ENCODE measurements at places on chromosomes 12 and 14.

GRCh38 chr12:54824402-54824801, 29.9 kb upstream of the MUCL1 start:
- DNase-seq: no peak

DNA sequence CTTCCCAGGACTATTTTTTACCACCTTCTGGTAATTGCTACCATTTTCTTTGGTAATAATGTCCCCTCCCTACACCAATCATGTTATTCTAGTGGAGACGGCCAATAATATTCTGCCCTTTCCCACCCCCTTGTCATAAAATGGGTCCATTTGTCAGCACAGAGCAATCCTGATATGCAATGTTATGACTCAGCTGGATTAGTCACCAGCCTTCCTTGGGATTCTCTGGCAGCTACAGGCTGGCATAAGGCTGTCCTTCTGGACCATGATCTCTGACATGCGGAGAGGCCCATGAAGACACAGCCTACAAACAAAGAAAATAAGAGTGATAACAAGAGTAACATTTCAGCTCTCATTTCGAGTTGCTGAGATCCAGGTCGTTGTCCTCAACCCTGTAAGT, 222.0 kb upstream of the CPNE8 start:
- no peak for DNase-seq

- DNase-seq: no peak
These were observed 119.3 kb upstream of the OVCH1 start for GRCh38 chr12:29616664-29617406.

- no peak for DNase-seq
These were observed 241.5 kb downstream of the GXYLT1 start for GRCh38 chr12:41903014-41903708.

- no peak for DNase-seq
These were observed 71.0 kb upstream of the CDKN3 start for GRCh38 chr14:54325766-54326165.

DNA sequence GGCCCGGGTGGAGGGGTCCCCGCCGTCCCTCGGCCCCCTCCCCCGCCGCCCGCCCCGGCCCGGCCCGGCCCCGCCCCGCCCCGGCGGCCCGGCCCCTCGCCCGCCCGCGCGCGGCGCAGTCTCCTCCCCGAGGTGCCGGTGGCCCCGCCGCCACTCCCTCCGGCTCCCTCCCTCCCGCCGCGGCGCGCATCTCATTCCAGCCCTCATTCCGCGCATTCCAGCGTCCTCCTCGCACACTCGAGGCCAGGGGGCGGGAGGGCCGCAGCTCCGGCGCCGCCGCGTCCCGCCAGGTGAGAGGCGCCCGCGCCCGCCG, at the start of gene TEAD4:
TSS of gene TEAD4 (plus strand) at position 206 of the 313 bp plus-strand sequence.
- no peak for DNase-seq

GRCh38 chr14:103555559-103556337, 6.7 kb downstream of the BAG5 start:
- DNase-seq: no peak

GRCh38 chr12:108568338-108569154, 6.2 kb downstream of the ISCU start:
- DNase-seq: peak; percentile 21

GRCh38 chr12:6767353-6768319, 1.5 kb downstream of the PTMS start:
- DNase-seq: no peak

DNA sequence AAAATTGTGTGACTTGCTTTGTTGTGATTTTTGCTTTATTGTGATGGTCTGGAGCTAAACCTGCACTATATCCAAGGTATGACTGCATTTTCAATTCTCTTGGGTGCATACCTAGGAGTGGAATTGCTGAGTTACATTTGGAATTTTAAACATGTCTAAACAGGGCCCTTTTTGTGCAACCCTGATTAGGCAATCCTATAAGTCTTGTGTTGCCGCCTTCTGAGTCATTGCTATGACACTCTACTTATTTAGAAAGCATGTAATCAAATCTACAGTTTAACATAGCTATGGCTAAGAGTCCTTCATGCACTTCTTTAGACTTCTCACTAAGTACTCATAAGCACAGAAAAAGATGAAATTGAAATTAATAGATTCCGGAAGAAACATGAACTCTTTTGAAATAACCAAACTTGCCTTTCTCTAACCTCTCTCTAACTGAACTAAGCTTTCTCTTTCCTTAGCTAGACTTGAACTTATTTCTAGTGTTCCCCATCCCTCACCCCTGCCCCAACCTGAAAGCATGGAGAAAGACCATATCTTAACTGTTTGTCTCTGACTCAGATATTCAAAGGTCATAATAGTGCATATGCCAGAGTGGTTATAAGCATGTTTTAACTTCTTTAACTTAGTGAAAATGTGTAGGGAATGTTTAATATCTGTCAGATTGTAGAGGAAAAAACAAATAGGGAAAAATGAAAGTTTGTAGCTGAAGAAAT, 203.0 kb downstream of the SNAPC1 start:
- no peak for DNase-seq

- DNase-seq: no peak
These were observed 37.6 kb downstream of the MVK start for GRCh38 chr12:109611223-109611622.

DNA sequence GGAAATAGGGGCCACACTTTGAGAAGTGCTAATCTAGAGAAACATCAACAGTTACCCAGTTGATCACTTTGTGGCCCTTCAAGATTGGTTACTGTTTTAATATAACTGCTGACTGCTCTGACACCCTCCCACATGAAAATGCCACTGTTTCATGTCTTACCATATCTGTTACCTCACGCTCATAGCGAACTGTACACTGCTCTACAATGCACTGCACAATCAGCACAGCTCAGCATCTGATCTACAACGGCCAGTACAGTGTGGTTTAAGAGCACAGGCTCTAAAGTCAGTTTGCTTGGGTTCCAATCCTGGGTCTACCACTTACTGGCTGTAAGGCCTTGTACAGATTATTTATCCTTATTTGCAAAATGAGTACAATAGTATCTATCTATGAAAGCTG, 39.1 kb downstream of the SPPL3 start:
- DNase-seq: no peak

GRCh38 chr14:56216626-56217379, 98.6 kb downstream of the PELI2 start:
- DNase-seq: no peak

- no peak for DNase-seq
These were observed 53.8 kb downstream of the VCPKMT start for GRCh38 chr14:50062438-50063085.

GRCh38 chr12:25653487-25654175, 100.5 kb upstream of the LMNTD1 start:
- DNase-seq: no peak

DNA sequence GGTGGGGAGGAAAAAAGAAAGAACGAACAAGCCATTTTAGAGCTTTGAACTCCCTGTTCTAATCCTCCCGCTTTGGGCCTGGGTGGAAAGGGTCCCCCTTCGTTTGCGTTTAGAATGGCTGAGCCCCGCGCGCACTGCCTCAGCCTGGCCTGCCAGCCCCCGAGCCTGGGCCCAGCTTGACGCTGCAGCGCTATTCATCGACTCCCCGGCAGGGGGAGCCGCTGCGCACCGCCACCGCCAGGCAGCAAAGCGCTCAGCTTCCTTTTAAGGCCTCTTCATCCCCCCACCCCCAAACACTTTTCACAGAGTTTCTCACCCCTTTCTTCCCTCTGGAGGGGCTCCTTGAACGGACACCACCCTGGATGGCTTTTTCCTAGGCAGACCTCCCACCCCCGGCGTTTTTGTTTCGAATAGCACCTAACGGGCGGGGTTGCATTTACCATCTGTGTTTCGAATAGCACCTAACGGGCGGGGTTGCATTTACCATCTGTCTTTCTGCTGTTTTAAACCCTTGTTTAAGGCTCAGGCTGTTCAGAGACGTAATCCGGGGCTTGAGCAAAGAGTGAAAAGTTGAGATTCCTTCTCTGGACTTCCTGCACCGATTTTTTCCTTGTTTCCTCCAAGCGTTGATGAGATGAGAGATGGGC, 56.4 kb upstream of the PIWIL1 start:
- peak; percentile 12 for DNase-seq

DNA sequence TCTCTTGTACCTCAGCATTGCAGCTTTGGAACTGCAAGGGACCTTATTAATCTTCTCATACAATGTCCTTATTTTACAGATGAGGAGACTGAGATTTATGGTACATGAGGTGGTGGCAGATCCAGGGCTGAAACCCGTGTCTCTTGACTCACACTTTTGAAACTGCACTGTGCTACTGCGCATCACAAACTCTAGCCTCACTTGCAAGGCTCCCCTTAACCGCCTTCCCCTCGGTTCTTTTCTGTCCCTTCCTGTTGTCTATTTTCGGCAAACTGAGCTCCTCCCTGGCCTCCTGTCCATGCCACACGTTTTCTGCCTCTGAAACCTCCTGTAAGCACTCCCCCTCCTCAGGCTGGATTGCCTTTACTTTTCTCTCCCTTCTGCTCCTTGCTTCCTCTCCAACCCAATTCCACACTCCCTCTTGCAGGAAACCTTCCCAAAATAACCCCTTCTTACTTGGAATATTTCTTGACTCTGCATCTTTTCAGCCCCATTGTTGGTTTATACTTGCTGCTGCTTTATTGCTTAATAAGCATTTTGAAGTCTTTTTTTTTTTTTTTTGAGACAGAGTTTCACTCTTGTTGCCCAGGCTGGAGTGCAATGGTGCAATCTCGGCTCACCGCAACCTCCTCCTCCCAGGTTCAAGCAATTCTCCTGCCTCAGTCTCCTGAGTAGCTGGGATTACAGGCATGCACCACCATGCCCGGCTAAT, 72.4 kb upstream of the CISTR start:
- DNase-seq: no peak

DNA sequence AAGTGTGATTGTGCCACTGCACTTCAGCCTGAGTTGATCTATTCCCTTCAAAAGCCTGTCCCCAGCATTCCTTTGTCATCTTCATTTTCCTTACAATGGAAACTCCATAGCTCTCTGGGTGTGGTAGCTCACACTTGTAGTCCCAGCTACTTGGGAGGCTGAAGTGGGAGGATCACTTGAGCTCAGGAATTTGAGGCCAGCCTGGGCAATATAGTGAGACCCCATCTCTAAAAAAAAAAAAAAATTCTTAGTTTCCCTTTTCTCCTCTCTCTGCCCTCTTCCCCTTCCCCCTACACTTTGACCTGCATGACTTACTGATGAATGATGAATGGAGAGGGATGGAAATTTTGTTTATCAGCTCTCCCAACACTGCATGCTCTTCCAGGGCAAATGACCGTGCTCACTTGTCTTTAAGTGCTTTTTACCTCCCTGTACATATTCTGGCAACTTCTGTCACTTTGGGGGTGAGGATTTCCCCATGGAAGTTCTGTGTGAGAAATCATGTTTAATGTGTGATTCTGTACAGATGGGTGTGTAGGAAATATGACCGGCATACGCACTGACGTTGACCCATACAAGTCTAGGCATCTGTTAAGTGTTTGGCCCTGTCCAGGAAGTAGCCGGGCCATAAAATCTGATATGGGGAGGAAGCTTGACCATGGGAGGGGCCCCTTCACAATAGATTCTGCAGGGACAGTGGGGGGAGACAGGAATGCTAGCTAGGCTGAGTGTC, 65.4 kb downstream of the ZFP36L1 start:
- no peak for DNase-seq

DNA sequence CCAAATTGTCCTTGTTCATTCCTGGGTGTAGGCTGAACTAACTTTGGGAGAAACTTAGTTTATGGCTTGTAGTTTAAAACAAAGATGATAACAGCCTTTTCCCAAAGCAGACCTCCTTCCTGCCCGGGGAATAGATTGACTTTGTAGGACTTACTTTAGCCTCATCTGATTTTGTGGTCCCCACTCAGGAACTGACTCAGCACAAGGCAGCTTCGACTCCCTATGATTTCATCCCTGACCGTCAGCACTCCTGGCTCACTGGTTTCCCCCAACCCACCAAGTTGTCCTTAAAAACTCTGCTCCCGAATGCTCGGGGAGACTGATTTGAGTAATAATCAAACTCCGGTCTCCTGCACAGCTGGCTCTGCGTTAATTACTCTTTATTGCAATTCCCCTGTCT, 40.1 kb upstream of the DDHD1 start:
- DNase-seq: no peak

DNA sequence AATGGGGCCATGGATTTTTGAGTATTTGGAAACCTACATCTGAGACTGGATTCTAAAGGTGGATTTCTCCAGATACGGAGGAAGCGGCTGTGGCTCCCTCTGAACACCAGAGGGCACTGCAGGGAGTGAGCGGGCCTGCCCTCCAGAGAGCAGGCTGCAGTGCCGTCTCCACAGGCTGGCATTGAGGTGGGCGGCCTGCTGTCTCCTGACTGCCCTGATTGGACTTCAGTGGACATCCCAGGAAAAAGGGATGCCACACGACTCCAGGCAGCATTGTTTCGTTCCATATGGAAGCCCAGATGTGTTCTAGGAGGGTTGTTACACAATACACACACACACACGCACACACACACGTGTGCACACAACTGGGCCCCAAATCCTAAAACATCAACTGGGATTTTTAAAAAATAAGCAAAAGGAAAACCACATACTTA, 20.9 kb upstream of the ANO2 start:
- peak; percentile 15 for DNase-seq

DNA sequence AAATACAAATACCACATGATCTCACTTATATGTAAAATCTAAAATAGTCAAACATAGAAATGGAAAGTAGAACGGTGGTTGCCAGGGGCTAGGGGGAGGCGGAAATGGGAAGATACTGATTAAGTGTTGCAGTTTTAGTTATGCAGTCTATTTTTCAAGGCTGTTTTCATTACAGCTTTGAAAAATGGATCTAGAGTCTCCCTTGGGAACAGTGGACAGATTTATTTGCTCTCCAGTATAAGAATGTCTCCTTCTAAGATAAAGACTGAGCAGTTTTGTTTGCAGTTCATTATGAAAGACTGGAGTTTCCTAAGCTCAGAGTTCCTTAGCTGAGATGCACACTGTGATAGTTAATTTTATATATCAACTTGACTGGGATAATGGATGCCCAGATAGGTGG, 202.5 kb downstream of the KLHL28 start:
- no peak for DNase-seq

- no peak for DNase-seq
These were observed 554 bp upstream of the DEGS2 start for GRCh38 chr14:100159865-100160533.

DNA sequence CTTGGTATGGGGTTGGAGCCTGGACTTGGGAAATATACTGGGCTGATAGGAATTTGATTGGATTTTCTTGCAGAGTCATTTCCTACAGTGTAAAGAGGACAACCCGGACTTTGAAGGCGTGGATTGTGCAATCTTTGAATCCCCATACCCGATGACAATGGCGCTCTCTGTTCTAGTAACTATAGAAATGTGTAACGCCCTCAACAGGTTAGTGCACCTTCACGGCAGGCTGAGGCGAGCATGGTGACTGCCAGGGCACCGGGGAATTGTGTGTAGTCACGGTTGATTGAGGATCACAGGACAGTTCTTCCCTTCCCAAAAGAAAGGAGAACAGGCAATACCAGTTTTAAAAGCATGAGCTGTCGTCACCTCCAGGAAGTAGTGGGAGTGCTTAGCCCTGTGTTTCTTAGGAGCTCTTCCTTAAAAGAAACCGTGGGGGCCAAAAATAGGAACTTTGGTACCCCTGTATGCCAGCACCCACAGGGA, 58.3 kb downstream of the ANAPC7 start:
- DNase-seq: no peak

- peak; percentile 21 for DNase-seq
These were observed at the start of gene C14orf132 for GRCh38 chr14:96038920-96039632. TSS of gene C14orf132 (plus strand) at chr14:96039362. CDS start at chr14:96039501, 139 bp downstream.

GRCh38 chr14:21346532-21347135, 37.2 kb downstream of the SUPT16H start:
- DNase-seq: no peak

All from stimulated activated CD8-positive, alpha-beta memory T cell treated with anti-CD3 and anti-CD28 coated beads, Interleukin-15, amount 100 ng/mL, for 24 hours (primary cell).